ENCODE measurements at places on chromosomes 5 and 9.

GRCh38 chr5:142937374-142937773 lies 167.2 kb downstream of the ARHGAP26 start:
- DNase-seq: no peak

DNA sequence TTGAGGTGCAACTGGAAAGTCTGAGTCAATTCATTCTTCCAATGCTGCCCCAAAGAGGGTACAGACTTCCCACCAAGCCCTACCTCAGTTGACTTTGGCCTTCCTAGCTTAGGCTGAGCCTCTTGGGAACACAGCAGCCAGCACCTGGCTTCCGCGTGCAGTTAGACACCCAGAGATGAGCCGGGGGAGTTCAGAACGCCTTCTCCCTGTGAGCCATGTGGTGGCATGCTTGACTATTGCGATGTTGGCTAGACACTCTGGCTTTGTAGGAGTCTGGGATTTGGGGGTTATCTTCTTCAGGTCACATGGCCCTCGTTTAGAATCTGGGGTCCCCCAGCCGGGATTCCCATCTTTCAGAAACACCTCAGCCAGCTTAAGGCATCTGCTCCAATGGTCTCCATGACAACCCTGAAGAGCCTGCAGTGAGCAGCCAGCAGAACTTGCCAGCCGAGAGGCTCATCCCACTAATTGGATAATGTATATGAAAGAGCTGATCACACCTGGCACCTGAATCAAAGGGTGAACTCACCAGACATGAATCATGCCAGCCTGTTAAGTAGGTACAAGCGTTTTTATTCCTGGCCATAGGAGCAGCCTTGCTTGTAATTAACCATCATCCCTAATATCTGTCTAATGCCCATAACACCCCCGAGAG lies 167.5 kb downstream of the SYK start:
- no peak for DNase-seq

GRCh38 chr5:147388184-147389108 lies 121.4 kb downstream of the DPYSL3 start:
- no peak for DNase-seq

DNA sequence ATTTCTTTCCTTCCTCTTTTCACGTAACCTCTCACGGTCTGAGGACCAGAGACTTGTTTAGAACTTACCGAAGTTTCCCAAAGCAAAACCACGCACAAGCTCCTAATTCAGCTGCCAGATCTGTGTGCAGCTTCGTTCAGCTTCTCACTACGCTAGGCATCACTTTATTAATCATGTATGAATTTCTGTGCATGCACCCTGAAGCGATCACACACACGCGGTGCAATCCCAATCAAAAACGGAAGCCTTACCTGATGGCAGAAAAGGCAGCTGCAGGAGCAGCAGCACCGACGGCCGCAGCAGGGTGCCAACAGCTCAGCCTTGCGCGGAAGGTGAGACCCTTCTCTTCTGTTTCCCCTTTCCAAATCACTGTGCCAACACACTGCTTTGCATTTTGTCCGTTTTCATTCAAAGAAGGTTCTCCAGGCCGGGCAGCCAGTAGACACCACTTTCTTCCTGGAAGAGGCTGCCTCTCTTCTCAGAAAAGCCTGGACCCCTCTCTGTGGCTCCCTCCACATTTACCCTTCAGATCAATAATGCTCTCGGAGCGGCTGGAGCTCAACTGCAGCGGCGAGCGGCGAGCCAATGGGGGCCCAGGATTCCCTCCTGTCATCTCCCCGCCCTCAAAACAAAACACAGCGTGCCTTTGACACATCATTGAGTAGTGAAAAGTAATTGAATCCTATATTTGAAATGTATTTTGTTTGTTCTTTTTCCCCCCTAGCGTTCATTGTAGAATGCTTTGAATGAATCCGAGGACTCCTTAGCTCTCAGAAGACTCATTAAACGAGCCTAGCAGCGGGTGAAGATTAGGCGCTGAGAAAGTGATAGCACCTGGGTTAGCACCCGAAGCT lies at the start of gene CDH12:
Gene CDH12 (minus strand): TSS at position 538 of the 854 bp plus-strand sequence.
- DNase-seq: no peak

- DNase-seq: no peak
Measured at GRCh38 chr5:151233616-151234085, 9.8 kb upstream of the CCDC69 start.

- DNase-seq: no peak
Measured at GRCh38 chr5:13581914-13582313, 362.6 kb downstream of the DNAH5 start.
